Activated gamma-delta T cell (primary cell): ENCODE measurements at places on chromosomes 1 and 21.

DNA sequence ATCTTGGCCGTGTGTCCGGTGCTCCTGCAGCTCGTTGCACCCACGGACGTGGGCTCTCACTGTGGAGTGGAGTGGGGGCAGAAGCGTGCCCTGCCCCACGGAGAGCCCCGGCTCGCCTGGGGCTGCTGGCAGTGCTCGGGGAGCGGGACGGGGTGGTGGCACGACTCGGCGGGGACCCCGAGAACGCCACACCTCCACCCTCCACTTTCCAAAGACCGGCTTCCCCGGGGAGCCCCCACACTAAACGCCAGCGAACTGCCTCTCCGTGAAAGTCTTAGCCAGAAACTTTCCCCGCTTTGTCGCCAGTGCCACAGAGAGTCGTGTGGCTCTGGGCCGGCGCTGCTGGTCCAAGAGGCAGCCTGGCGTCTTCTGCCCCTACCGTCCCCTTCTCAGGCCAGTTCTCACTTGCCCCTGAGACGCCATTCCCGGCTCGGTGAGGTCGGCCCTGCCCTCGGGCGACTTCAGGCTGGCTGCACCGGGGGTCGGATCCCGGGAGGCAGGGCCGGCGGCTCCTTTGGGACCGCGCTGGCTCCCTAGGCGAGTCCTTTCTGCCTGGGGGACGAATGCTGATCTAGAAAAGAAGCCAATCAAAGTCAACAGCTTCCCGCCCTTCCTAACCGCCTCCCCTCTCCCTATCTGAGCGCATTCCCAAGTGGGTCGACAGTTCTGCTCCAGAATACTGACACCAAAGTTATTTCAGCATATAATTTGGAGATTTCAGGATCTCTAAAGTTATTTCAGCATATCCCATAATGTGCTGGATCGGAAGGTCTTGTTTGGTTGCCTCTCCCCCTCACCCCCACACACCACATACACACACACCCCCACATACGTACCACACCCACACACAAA lies 2.6 kb upstream of the SAMD13 start:
- no peak for DNase-seq

DNA sequence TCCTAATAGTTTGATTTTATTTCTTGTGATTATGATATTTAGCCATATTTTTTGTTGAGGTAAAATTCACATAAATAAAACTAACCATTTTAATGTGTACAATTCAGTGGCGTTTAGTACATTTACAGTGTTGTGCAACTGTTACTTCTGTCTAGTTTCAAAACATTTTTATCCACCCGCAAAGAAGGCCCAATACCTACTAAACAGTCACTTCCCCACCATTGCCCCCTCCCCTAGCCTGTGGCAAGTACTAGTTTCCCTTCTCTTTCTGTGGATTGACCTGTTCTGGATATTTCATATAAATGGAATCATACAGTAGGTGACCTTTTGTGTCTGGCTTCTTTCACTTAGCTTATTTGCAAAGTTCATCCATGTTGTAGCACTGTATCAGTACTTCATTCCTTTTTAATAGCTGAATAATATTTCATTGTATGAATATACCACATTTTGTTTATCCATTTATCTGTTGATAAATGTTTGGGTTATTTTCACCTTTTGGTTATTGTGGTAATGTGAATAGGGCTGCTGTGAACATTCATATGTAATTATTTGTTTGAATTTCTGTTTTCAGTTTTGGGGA lies 4.1 kb downstream of the FLVCR1 start:
- no peak for DNase-seq

DNA sequence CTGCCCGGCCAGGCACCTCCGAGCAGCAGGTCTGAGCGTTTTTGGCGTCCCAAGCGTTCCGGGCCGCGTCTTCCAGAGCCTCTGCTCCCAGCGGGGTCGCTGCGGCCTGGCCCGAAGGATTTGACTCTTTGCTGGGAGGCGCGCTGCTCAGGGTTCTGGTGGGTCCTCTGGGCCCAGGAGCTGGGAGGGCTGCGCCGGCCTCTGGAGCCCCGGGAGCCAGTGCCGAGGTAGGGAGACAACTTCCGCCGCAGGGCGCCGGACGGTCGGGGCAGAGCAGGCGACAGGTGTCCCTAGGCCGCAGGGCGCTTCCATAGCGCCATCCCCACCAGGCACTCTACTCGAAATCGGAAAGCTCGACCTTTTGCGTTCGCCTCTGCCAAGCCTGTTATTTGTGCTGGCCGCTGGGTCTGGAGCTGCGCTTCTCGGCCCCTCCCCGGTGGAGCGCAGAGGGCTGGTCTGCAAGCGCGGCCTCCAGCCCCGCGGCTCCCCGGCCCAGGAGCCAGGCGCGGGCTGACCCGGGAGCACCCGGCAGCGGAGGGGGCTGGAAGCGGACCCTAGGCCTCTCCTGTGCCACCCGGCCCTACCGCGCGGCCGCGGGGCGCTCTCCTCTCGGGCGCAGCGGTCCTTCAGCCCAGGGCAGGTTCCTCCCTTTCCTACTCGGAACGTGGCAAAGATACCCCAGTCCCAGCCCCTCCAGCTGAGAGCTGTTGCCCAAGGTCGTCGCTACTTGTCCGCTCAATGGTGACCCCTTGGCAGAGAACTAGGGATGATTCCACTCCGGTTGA lies 2.2 kb downstream of the SIM2 start:
- DNase-seq = no peak

DNA sequence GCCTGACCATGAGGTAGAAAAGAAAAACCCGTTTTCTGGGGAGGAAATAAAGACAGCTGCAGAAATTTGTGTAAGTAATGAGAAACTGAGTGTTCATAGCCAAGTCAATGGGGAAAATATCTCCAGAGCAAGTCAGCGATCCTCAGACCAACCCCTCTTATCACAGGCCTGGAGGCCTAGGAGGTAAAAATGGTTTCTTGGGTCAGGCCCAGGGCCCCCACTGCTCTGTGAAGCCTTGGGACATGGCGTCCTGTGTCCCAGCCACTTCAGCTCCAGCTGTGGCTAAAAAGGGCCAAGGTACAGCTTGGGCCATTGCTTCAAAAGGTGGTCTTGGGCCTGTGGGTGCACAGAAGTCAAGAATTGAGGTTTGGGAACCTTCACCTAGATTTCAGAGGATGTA lies 101.0 kb downstream of the NPHS2 start:
- no peak for DNase-seq

DNA sequence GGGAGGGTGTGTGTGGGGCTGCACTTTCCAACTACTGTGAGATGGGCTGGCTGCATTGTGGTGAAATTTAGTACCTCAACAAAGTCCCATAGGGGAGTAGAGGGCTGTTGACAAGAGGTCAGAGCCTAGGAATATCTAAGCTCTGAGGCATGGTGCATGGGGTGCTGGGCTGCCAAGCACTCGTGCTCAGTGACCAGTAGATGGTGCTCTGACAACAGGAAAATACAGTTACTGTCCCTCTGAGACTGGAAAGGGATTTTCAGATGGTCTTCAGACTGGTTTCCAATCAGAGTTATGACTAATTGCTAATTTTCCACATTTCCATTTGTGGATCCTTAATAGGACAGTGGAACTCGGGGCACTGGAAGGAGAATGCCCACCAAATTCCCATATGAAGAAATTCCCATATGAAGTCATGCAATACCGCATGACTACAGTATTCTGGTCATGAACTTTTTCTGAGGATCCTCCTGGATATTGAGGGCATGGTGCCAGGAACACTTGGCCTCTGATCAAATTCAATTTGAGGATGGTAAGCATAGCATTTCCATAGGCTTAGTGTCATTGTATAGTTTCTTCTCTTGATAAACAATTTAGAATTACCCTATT lies 4.1 kb upstream of the CACNA1E start:
- DNase-seq = no peak

GRCh38 chr21:46202592-46203202 lies 18.4 kb upstream of the SPATC1L start:
- no peak for DNase-seq

DNA sequence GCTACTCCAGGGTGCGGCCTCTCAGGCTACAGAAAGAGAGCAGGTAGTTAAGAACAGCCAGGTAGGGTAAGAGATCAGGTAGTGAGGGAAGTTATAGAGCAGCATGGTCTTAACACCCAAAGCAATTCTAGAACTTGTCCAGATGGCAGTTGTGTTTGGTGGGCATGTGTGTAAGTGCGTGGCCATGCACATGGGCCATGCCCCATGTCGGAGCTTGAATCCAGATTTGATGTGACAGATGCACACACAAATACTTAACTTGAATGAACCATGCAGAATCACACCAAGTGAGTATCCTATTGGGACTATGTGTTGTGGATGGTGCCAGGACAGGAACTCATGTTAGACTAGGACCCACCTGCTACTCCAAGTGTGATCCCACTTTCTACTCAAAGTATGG lies 145.7 kb upstream of the HMGB4 start:
- no peak for DNase-seq

DNA sequence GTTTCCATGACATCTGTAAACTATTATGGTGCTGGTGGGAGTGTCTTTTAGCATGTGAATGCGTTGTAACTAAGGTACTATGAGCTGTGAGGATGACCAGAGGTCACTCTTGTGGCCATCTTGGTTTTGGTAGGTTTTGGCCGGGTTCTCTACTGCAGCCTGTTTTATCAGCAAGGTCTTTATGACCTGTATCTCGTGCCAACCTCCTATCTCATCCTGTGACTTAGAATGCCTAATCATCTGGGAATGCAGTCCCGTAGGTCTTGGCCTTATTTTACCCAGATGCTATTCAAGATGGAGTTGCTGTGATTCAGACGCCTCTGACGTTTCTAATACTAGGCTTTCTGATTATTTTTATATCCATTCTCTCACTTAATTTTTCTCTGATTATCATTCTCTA lies 9.4 kb downstream of the NCAM2 start:
- DNase-seq = no peak

DNA sequence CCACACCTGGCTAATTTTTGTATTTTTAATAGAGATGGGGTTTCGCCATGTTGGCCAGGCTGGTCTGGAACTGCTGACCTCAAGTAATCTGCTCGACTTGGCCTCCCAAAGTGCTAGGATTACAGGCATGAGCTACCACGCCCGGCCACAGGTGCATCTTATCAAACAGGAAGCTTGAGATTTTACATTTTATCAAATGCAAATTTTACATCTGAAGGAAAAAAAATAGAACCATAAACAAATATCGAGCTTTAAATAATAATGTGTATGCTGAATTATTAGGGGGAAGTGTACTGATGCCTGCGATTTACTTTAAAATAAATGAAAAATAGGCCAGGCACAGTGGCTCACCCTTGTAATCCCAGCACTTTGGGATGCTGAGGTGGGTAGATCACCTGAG lies 16.6 kb upstream of the BRWD1 start:
- DNase-seq = no peak

- no peak for DNase-seq
Measured at GRCh38 chr1:77438236-77438913, 156.6 kb downstream of the AK5 start.

GRCh38 chr1:16014509-16015482 lies 3.0 kb downstream of the HSPB7 start:
- no peak for DNase-seq

DNA sequence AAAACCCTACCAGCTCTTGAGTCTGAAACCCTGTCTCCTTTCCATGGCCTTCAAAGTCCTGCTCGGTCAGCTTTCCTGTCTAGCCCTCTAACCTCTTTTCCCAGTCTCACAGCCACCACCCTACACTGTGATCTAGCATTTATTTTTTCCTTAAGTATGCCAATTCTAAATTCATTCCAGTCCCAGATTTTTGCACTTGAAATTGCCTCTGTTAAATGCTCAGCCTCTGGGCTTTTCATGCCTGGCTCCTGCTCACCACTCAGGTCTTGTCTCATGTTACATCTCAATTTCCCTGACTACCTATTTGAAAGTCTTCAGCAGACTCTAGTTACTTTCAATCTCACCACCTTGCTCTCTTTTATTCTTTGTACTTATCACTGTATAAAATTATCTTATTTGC lies 176.2 kb downstream of the ADGRL4 start:
- no peak for DNase-seq

GRCh38 chr1:14413819-14414490 lies 184.5 kb upstream of the KAZN start:
- DNase-seq = no peak

GRCh38 chr1:54818461-54819194 lies 17.5 kb upstream of the TTC22 start:
- no peak for DNase-seq

DNA sequence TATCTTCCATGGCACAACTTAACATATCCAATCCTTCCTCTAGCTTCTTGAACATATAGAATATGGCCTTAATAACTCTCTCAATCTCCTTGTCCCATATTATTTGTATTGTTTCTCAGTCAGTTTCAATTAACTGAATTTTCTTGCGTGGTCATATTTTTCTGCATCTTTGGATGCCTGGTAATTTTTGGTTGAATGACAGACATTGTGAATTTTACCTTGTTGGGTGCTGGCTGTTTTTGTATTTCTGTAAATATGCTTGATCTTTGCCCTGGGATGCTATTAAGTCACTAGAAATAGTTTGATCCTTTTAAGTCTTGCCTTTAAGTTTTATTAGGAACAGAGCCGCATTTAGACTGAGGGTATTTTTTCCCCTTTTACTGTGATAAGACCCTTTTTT lies 5.9 kb downstream of the SAMD13 start:
- DNase-seq = no peak

DNA sequence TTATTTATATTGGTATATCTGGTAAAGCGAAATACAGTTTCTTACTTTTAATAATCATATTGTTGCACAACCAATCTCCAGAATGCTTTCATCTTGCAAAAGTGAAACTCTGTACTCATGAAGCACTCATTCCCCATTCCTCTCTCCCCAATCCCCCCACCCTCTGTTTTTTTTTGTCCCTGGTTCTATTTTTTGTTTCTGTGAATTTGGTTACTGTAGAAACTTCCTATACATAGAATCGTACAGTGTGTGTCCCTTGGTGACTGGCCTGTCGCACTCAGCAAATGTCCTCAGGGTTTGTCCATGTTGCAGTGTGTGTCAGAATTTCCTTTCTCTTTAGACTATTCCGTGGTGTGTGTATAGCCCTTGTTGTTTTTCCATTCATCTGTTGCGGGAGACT lies 7.9 kb upstream of the NLRP3 start:
- no peak for DNase-seq

DNA sequence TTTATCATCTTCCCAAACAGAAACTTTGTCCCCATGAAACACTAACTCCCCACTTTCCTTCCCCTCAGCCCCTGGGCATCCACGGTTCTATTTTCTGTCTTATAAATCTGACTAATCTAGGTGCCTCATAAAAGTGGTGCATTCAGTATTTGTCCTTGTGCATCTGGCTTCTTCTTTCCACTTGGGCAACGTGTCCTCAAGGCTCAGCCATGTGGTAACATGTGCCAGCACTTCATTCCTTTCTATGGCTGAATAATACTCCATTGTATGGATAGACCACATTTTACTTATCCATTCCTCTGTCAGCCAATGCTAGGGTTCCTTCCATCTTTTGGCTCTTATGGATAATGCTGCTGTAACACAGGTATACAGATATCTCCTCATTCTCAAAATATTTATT lies 305.0 kb upstream of the RUNX1 start:
- no peak for DNase-seq

DNA sequence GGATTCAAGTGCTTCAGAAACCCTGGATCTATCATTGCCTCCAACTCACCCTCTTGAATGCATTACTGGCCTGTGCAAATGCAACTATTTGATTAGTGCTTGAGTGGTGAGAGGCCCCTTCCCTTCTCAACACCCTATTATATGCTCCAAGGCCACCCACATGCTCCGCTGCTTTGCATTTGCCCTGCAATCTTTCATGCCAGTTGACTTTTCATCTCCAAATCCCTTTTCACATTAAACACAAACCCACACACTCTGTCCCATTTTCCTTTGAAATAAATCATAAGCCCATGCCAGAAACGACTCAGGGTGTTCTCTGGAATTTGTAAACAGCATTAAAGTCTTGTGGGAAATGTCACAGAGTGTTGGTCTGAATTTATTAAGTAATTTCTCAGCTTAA lies 78.9 kb upstream of the CTTNBP2NL start:
- DNase-seq = no peak

GRCh38 chr1:9701665-9702064 lies 50.1 kb downstream of the PIK3CD start:
- DNase-seq = no peak
